NCI-H1694 treated with DMSO at 0.1 percent for 48 hours (cell line): ENCODE measurements at places on chromosomes 13 and 19.

DNA sequence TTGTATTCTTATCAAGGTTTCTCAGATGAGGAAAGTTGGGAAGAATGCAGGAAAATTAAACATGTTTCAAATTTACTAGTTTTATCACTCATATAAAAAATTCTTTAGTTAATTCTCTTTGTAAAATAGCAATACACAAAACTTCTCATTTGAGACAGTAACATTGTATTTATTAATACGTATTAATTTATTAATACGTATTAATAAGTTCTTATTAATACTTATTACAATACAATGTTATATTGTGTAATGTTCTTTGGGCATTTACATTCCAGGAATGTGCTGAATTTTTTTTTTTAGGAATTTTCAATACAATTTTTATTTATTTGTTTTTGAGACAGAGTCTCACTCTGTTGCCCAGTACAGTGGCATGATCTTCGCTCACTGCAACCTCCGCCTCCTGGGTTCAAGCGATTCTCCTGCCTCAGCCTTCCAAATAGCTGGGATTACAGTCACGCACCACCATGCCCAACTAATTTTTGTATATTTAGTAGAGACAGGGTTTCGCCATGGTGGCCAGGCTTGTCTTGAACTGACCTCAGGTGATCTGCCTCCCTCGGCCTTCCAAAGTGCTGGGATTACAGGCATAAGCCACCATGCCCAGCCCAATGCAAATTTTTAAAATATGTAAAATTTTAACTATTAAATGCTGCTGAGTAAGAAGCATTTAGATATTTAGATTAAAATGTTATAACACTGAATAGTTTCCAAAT, 31.6 kb downstream of the MBNL2 start:
- no peak for DNase-seq

- DNase-seq: no peak
Measured at GRCh38 chr19:5157186-5157585, 183.4 kb downstream of the PTPRS start.

GRCh38 chr13:20001366-20002190, 43.1 kb downstream of the ZMYM2 start:
- DNase-seq: no peak

GRCh38 chr19:1794424-1795172, 17.5 kb downstream of the ATP8B3 start:
- no peak for DNase-seq

- no peak for DNase-seq
Measured at GRCh38 chr13:48741377-48741776, 87.6 kb downstream of the CYSLTR2 start.

- no peak for DNase-seq
Measured at GRCh38 chr13:22024381-22024994, 353.6 kb downstream of the FGF9 start.

DNA sequence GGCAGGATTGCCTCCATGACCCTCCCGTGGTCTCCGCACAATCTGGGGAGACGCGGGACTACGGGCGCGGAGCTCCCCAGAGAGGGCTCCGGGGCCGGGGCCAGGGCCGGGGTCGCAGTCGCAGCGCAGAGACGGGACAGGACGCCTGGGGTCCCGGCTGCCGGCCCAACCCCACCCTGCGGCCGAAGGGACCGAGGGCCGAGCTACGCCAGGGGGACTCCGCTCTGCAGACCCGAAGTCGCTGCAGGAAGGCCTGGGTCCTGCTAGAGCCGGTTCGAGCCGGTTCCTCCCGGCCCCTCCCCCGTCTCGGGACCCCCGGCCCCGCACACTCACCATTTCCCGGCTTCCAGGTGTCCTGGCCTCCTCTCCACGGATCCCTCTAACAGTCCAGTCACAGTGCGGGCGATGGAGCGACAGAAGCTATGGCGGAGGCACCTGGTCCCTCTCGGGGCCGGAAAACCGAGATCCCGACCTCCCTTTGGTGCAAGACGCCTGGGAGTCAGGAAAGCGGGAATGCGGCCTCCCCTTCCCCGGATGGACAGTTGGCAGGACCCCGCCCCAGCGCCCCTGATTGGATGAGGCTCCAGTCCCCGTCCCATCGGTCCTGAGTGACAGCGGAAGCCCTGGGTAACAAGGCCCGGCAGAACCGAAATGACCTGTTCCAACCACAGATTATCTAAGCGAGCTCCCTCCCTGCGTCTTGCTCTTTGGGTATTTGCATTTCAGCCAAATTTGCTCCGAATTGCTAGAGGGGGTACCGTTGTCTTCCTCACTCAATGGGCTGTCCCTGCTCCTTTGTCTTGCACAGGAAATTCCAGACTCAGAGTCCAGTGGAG, at the start of gene ZNF625:
Gene ZNF625, minus strand, starts transcription at position 512 of the 836 bp plus-strand sequence. Its CDS starts 176 bp downstream, at position 336.
- DNase-seq: peak; percentile 20

- no peak for DNase-seq
Measured at GRCh38 chr19:13958043-13958442, 5.7 kb downstream of the DCAF15 start.

DNA sequence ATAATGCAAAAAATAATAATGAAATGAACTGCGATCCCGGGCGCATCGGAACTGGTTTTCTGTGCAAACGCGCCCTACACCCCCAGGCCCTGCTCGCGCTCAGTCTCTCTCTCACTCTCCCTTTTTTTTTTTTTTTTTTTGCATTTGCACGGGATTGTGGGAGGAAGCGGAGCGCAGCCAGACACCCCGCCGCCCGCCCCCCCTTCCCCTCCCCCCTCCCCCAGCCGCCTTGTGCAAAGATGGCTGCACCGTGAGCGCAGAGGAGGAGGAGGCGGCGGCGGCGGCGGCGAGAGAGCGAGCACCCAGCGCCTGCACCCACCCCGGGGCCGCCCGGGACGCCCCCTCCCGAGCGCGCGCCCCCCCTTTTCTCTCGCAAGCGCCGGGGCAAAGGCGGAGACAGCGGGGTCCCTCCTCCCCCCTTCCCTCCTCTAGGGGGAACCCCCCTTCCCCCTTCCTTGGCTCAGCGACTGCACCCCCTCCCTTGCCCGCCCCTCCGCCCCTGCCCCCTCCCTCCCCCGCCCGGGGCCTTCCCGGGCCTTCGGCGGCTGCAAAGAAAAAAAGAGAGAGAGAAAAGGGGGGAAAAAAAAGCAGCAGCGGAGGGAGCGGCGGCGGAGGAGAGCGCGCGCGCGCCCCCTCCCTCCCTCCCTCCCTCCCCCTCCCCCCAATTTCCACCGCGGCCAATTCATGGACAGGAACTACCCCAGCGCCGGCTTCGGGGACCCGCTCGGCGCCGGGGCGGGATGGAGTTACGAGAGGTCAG, at the start of gene PRR12:
Gene PRR12, plus strand, starts transcription at position 212 of the 760 bp plus-strand sequence. Its CDS starts 473 bp downstream, at position 685.
- peak; percentile 41 for DNase-seq

- no peak for DNase-seq
Measured at GRCh38 chr13:38871275-38871674, 119.4 kb downstream of the STOML3 start.

GRCh38 chr13:31476753-31477152, 262.6 kb upstream of the RXFP2 start:
- DNase-seq: no peak

DNA sequence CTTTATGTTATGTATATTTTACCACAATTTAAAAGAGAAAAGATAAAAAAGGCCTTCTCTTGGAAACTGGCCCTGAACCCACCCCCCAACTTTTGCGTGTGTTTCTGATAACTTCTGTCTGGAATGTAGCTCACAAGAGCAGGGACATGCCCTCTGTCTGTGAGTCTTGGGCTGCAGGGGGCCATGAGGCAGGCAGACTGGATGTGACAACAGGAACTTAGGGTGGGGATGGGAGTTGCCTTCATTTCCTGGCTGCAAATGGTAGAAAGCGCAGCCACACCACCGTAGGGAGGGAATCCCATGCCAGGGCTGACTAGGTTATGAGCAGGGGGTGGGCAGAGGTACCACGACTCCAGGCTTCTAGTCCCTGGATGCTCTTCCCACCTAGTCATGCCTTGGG, 21.9 kb downstream of the CILP2 start:
- DNase-seq: no peak

GRCh38 chr13:33262997-33263396, 22.6 kb downstream of the STARD13 start:
- no peak for DNase-seq

GRCh38 chr19:54435551-54436016, 13.4 kb upstream of the LENG8 start:
- no peak for DNase-seq

DNA sequence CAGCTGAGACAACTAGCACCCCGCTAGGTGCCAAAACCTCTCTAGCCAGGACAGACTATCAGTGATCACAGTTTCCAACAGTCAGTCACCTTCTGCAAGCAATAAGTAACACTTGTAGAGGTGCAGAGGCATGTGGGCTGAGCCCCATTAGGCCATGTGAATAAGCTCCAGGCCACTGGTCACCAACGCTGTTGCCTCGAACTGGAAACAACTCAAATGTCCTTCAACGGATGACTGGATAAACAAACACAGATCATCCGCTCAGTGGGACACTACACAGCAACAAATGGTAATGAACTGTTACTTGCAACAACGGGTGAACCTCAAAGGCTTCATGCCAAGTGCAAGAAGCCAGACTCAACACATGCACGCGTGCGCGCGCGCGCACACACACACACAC, 27.5 kb upstream of the TMEM160 start:
- no peak for DNase-seq

DNA sequence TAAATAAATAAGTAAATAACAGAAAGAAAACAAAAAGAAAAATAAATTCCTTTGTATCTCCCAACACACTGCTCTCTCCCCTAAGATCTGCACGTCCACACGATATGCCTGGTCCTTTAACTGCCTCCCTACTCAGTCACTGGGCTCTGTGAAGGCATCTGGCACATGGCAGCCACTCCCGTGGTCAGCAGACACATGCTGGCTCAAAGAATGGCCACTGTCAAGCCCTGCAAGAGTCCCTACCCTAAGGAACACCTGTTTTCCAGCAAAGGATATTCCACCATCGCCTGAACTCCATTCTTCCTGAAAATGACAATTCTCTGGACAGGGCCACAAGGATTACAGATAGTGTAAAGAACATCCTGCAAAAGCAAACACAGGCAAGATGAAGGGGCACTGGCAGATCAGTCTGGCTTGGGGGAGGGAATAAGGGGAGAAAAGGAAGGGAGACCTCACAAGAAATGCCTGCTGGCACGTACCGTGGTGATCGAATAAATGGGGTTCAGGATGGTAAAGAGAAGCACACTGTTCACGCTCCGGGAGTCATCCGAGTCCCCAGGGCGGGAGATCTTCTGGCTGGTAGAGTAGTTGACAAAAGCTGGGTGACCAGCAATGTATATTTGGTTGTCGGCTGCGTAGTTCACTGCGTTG, 4.3 kb downstream of the HNRNPL start:
- DNase-seq: no peak

- DNase-seq: no peak
Measured at GRCh38 chr19:46579361-46579879, 21.7 kb upstream of the CALM3 start.

GRCh38 chr19:6906559-6907060, 19.2 kb downstream of the ADGRE1 start:
- no peak for DNase-seq

- no peak for DNase-seq
Measured at GRCh38 chr13:99393791-99394735, 86.9 kb upstream of the GPR183 start.

GRCh38 chr13:97212601-97213040, 9.5 kb upstream of the MBNL2 start:
- no peak for DNase-seq

DNA sequence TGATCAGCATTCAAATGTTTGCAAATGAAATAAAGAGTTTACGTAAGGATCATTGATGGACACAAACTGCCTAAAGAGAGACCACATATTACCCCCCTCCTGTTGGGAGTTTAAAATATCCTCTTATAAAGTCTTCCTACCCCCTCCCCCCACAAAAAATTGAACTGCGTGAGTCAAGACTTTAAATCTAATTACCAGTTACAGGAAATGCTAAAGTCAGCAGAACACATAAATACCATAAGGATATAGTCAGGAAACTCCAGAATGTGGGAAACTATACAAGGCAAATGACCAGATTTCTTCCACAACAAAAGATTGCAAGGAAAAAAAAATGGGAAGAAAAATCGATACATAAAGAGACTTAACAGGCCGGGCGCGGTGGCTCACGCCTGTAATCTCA, 44.4 kb upstream of the FARP1 start:
- DNase-seq: no peak

- no peak for DNase-seq
Measured at GRCh38 chr19:36719687-36720556, 32.5 kb downstream of the ZNF567 start.

DNA sequence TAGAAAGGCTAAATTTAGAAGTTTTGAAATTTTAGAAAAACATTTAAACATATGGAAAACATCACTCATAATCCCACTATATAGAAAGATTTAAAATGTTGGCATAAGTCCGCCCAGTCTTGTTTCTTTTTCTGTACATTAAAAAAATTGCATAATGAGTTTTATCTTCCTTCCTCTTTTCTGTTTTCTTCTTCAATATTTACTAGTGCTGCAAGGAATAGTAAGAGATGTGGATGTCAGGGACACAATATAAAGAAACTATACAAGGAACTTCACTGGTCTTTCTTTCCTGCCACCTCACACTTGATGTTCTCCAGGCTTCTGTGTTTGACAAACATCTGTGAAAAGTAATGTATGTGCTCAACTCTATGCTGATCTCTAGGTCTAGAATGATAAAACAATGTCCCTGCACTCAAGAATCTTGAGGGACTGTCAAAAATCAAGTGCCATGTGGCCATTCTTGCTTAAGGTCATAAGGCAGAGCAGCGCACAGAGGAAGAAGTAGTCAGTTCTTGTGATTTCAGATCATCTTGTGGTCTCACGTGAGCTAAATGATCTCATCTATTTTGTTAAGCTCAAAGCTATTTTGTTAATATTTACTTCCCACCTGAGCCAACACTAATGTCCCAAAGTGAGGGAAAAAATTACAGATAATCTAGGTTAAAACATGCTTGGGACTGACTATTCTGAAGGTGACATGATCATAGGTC, 186.9 kb upstream of the OBI1 start:
- no peak for DNase-seq

GRCh38 chr13:95833126-95833525, 156.2 kb downstream of the DNAJC3 start:
- DNase-seq: no peak

DNA sequence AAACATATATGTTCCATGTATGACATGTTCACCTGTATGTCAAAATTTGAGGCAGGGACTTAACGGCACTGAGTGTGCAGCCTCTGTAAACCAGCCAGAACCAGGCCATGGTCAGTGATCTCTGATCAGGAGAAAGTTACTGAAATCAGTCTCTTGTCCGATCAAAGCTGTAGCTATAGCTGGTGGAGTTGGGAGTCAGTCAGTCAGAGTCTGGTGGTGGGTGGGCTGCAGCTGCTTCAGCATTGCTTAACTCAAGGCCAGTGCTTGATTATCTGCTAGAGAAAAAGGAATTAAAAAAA, 78.3 kb downstream of the ANKRD10 start:
- DNase-seq: no peak

GRCh38 chr19:31254180-31254551, 95.1 kb downstream of the TSHZ3 start:
- no peak for DNase-seq

- DNase-seq: no peak
Measured at GRCh38 chr13:106850973-106851650, 283.2 kb upstream of the ARGLU1 start.

- no peak for DNase-seq
Measured at GRCh38 chr19:10708291-10708690, 7.1 kb downstream of the QTRT1 start.

GRCh38 chr19:720345-721160, 11.8 kb downstream of the PALM start:
- no peak for DNase-seq

- peak; percentile 66 for DNase-seq
Measured at GRCh38 chr19:35135389-35135909, 590 bp upstream of the LGI4 start.
